COR-L47 (cell line): ENCODE measurements at places on chromosomes 1 and 21.

DNA sequence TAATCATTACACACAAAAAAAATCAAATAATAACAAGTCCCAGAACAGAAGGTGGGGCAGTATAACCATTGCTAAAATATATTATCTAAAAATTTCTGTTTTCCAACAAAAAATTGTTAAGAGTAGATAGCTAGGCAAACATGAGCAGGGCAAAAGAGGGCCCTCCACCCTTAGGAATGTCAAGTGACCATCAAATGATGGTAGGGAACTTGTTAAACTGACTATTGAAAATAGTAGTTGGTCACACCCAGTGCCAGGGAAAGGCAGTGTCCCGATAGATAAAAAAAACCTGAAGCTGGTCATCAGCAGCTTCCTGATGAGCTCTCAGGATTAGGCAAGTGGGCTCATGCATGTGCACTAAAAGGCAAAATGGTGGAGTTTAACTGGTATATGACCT, 18.4 kb upstream of the COP1 start:
- no peak for DNase-seq

GRCh38 chr1:233257786-233258185, 37.7 kb downstream of the PCNX2 start:
- no peak for DNase-seq

GRCh38 chr1:167794043-167794442, 72.3 kb downstream of the MPZL1 start:
- DNase-seq, result no peak

DNA sequence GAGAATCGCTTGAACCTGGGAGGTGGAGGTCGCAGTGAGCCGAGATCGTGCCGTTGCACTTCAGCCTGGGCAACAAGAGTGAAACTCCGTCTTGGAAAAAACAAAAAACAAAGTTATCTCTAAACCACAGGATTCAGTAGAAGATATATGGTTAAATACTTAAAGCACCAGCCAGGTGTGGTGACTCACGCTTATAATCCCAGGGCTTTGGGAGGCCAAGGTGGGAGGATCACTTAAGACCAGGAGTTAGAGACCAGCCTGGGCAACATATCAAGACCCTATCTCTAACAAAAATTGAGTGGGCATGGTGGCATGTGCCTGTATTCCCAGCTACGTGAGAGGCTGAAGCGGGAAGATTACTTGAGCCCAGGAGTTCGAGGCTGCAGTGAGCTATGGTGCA, 5.6 kb downstream of the NECAP2 start:
- no peak for DNase-seq

DNA sequence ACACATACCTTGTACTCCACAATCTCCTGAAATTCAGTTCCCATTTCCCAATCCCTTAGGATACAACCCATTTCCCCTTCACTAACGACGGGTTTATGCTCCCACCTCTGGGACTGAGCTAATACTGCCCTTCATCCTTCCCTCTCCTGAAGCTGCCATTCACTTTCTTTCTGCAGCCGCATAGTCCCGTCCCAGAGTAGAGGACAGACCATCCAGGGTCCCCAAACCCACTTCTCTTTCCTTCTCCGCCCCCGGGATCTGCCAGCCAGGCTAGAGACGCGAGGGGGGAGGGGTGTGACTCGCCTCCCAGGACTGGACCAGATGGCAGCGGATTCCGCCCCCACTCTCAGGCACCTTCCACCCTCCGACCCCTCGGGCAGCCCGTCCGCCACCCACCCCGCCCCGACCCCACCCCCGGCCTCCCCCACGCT, 679 bp downstream of the ABL2 start:
- DNase-seq, result no peak

- DNase-seq, result no peak
Measured at GRCh38 chr1:62654744-62655143, 33.4 kb downstream of the DOCK7 start.

DNA sequence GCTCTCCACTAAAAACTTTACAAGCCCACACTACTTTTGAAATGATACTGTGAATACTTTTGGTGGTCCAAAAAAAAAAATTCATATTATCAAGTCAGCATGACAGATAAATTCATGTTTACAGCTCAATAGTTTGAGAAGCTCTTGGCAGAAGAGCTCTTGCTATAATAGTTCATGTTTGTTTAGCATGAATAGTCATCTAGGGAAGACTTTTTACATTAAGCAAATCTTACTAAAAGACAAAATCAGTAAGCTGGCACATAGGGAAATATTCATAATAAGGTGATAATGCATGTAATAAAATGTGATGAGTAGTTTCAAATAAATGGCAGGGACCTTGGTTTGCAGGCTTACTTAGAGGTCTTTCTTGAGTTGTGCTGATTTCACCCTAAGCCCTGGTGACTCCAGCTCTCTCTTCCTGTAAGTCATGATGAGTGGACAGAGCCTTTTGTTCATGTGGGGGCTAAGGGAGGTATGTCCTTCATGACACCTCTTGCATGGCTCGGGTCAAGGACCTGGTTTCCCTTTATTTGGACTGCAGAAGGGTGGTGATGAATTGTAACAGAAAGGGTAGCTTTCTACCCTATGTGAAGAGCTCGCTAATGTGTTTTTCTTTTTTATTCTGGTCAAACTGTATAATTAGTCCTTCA, 166.7 kb downstream of the GABPA start:
- DNase-seq, result no peak

- DNase-seq, result no peak
Measured at GRCh38 chr1:88662723-88663122, 21.4 kb upstream of the PKN2 start.

DNA sequence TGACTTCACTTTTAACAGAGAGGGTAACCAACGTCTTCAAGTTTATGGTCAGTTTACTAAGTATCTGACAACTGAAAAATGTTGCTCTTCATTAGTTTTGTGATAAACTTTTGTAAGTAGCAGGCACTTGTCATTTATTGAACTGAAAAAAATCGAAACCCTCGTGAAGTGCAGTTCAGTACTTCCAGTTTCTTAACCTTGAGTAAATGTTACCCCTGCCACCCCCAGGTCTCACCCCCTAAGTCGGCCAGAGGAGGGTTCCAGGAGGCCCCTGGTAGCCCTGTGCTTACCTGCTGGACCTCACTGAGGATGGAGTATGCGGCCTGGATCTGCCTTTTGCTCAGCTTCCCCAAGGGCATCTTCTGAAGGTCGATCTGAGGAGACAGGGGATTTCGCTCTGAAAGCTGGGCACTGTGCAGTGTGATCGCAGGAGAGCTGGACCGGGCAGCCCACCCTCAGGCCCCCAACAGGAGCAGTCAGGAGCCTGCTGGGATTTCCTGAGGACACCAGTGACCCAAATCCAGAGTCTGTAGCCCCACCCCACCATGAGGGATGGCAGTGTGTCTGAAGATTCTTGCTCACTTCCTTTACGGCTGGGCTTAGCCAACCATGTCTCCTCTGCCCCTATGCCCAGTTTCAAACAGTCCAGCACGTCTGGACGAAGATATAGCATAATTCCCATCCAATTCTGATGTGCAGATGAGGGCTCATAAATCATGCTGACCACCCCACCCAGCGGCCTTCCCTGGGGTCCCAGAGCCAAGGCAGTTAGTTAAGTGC, 37.6 kb downstream of the PARP1 start:
- DNase-seq, result no peak

GRCh38 chr1:58789322-58789856, 5.5 kb upstream of the JUN start:
- DNase-seq, result no peak

DNA sequence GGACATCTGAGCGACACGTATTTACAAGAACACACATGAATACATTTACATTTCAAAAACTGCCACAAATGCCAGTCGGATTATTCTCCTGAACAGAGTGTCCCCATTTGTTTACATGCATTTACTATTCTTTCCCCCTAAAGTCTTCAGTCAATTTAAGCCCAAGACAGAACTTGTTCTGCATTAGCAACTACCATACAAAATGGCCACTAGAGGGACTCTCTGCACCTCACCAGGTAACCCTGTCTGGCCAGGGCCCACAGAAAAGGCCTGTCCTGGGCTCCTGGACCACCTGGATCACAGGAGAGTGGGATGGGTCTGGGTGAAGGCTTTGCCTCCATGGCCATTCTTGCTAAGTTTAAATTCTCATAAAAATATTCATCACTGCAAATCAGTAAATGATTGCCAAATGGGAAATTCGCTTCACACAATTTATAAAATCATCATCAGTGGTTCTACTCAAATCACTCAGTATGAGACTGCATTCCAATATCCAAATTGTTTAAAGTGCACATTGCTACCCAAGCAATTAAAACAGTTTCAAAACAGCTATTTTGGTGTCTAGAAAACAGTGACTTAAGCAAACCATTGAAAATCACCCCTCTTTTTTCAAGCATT, 12.5 kb upstream of the GUCA2A start:
- DNase-seq, result peak; percentile 53

DNA sequence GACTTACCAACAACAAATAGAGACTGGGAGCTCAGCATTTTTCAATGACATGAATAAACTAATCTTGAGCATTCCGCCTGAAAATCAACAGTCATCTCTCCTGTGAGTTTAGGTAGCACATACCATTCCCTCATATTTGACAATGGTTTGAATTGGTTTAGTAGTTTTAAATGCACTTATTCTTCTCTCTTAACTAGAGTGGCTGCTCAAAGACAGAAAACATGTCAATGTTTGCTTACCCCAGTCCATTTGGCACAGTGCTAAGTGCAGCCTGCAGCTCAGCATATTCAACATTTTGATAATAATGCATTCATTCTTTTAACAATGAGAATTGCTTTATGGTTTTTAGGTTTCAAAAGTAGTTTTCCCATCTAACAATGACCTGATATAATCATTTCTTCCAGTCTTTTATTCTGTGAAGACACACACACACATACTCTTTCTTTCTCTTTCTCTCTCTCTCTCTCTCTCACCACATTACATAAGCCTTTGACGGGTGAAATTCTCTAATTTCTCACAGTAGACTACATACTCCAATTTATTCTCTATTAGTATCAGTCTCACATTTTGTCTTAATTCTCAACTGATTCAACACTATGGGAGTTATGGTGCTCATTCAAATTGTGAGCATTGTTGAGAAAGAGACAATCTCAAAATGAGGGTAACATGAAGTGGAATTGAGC, 432.3 kb downstream of the LRRIQ3 start:
- no peak for DNase-seq

- no peak for DNase-seq
Measured at GRCh38 chr1:147897029-147897752, 5.4 kb upstream of the GJA8 start.

GRCh38 chr1:222026280-222026679, 284.4 kb upstream of the DUSP10 start:
- DNase-seq, result no peak

- DNase-seq, result no peak
Measured at GRCh38 chr1:21258331-21259134, 31.7 kb downstream of the ECE1 start.

- no peak for DNase-seq
Measured at GRCh38 chr1:28412731-28413130, 43.2 kb downstream of the PHACTR4 start.

DNA sequence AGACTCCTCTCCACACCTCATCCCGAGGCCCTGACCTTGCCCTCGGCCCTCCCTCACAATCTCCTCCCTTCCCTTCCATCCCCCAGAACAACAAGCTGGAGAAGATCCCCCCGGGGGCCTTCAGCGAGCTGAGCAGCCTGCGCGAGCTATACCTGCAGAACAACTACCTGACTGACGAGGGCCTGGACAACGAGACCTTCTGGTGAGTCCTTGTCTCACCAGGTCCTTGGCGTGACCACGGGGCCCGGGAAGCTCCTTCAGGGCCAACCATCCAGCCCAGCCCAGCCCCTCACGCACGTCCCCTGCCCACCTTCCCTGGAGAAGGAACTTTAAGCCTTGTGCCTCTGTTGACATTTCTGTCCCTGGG, 15.6 kb downstream of the PODN start:
- DNase-seq, result no peak

DNA sequence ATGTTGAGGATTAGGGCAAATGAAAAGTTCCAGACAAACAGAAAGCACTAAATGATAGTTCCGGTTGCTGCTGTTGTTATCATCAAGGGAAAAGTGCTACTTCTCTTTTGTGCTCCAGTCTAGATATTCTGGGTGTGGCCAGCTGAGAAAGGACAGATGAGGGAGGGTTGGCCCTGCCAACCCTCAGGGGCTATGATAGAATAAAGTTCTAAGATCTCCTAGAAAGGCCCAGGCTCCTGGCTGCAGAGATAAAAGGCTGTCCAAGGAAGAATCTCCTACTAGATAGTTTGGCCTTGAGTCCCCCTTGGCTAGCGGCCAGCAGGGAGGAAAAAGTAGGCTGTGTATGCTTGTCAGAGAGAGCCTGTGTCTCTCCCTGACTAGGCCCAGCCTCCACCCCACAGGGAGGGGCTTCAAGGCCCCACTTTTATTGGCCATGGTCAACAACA, 31.5 kb downstream of the RIMS3 start:
- DNase-seq, result no peak

DNA sequence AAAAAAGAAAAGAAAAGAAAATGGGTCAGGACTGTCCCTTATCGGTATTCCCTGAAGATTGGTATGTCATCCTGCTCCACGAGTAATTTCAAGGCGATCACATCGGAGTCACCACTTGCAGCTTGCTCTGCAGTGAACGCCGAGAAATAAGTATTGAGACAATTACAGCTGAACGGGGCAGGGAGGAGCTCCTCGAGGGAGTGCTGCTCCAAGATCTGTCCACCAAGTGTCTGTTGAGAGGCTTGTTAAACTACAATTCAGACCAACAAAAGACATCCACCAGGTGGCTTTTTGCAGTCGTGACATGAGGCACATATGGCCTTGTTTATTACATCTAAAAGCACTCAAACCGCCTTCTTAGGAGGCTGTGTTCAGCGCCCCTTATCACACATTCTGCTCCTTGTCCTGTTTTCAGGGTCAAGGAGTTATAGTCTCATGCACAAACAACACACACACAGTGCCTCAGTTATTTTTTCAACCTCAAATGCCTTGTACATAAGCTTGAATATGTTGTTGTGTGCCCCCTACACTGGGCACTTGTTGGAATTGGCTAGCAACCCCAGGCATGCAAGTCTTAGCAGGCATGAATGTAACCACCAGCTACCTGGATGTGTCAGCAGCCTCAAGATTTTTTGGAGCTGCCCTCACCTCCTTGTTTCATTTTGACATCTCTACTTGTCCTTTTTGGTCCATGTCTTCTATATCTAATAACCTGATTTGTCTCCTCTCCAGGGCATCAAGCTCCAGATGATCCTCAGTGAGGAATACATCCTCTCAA, 13.0 kb upstream of the CD48 start:
- DNase-seq, result no peak

- DNase-seq, result no peak
Measured at GRCh38 chr1:205565799-205566198, 61.3 kb downstream of the CDK18 start.

DNA sequence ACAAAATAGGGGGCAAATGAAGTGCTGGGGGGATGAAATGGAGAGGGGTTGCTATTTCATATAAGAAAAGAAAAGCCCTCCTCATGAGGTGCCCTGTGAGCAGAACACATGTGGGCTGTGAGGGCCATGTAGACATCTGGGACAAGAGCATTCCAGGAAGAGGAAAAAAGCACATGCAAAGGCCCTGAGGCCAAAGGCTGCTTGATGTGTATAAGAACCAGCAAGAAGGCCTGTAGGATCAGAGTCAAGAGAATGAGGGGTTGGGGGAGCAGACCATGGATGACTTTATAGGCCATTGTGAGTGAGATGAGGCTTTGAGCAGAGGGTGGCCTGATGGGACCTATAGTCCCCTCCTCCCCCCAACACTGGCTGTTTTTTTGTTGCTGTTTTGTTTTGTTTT, 7.7 kb upstream of the RAB4A start:
- no peak for DNase-seq
